Activated T-helper 1 cell treated with Interleukin-2 at 50 U/mL for 16 hours (primary cell): ENCODE measurements at places on chromosomes 1 and 21.

GRCh38 chr1:212721388-212722247 lies 22.0 kb upstream of the BATF3 start:
- no peak for DNase-seq

GRCh38 chr21:33373451-33373850 lies 29.8 kb upstream of the IFNGR2 start:
- DNase-seq = no peak

GRCh38 chr21:32574946-32575925 lies 10.1 kb downstream of the TCP10L start:
- DNase-seq = no peak

- no peak for DNase-seq
Observed at GRCh38 chr21:39681257-39681656, 63.7 kb upstream of the IGSF5 start.

- no peak for DNase-seq
Observed at GRCh38 chr1:86757272-86757984, 53.1 kb downstream of the SH3GLB1 start.

DNA sequence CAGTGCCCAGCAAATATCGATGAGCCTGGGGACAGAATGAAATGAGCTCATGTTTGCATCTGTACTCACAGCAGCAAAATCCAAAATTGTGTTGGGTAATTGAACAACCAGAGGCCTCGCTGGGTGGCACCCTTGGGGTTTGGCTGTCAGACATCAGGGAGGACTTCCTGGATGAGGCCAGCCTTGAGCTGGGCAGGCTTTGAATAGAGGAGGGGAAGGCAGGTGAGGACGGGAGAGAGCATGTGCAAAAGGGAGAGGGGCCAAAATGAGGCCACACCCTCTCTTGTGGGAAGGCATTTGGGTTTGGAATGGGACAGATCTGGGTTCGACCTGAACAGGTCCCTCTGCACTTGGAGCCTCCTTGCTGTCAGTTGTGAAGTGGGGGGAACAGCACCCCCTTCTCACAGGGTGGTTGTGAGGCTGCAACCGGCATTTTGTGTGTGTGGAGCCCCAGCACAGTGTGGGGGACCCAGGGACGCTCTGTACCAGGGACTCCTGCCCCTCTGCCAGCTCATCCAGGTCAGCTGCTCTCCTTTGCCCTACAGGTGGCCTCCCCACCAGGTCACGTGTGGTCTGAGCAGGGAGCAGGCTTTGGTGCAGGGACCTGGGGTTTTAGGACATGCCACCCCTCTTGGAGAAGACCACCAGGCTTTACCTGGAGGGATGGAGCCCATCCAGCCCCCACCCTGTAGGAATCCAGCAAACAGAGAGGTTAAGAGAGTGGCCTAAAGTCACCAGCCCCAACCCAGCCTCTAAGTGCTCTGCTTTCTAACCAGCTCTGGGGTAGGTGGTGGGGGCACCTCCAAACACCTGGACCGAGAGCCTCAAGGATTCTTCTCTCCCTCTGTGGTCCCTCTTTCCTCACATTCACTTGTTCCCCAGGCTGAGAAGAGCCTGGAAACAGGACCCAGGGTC lies 521.8 kb downstream of the PTPRU start:
- DNase-seq = no peak

DNA sequence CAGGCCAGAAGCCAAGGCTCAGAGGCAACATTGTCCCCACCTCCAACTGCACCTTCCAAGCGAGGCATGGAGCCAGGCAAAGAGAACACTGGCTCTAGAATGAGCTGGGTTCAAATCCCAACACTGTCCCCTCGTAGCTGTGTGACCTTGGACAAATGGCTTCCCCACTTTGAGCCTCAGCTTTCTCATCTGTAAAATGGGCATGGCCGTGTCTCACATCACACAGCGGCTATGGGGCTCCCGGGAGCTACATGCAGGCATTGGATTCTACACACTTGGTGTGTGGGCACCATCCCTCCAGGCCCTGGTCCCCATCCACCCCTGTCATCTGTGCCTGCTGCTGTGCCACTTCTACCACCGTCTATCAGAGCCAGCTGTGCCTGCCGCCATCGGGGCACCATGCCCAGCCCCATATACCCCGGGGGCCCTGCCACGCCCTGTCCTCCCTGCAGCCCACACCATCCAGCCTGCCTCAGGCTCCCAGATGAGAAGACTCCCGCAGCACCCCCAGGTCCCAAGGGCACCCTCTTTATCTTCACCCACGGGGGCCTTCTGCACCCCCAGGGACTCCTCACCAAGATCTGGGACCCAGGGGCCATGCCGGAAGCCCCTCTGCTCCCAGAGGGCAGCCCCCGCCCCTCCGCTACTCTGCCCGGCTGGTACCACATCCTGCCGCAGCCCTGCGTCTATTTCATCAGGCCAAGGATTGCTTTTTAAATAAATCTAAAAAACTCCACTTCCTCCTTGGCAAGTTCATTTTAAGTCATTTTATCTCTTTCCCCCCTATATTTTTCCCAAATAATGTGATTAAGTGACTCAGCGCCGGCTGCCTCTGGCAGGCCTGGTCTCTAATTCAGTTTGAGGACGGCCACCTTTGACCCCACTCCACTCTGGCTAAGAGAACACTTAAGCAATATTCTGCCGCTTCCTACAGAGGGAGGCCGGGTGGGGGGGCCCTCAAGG lies 107.8 kb upstream of the TARDBP start:
- peak; percentile 14 for DNase-seq

GRCh38 chr1:161215076-161215475 lies at the start of gene FCER1G:
TSS of gene FCER1G (plus strand) at chr1:161215295. CDS start at chr1:161215322, 27 bp downstream.
- DNase-seq = no peak

GRCh38 chr1:244590670-244591069 lies 62.3 kb upstream of the DESI2 start:
- DNase-seq = no peak

- DNase-seq = no peak
Observed at GRCh38 chr21:34243562-34243961, 120.2 kb upstream of the KCNE2 start.

DNA sequence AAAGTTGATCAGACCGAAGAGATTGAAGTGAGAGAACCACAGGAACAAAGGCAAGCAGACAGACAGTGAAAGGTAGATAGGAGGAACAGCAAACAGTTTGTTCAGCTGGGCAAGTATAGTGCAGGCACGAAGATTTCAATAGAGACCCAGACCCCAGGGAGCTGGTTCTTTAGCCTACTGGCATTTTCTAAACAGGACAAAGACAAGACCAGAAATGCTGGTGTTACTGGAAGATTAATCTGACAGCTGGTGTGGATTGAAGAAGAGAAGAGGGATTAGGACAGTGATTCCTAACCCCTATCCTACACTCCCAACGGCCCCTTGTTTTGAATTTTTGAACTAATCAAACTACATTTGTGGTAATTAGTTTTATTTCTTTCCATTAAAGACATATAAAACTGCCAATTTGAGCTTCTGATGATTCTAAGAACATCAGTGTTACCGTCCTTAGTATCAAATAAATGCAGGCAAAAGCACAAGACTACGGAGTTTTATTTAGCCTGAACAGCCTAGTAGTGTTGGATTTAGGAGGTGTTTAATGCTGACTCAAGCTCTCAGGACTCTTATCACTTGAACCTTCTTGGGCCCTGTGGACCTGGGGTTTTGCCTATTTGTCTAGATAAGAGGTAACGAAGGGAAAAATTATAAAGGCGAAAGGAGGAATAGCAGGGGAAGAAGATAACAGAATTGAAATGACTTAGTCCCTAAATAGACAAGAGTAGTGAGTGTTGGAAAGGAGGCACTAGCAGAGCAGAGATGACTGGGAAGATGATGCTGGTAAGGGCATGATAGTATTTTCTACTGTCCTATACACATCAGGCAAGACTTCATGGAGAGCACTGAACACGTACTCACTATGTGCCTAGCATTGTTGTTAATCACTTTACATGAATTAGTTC lies 2.0 kb downstream of the NPL start:
- no peak for DNase-seq

DNA sequence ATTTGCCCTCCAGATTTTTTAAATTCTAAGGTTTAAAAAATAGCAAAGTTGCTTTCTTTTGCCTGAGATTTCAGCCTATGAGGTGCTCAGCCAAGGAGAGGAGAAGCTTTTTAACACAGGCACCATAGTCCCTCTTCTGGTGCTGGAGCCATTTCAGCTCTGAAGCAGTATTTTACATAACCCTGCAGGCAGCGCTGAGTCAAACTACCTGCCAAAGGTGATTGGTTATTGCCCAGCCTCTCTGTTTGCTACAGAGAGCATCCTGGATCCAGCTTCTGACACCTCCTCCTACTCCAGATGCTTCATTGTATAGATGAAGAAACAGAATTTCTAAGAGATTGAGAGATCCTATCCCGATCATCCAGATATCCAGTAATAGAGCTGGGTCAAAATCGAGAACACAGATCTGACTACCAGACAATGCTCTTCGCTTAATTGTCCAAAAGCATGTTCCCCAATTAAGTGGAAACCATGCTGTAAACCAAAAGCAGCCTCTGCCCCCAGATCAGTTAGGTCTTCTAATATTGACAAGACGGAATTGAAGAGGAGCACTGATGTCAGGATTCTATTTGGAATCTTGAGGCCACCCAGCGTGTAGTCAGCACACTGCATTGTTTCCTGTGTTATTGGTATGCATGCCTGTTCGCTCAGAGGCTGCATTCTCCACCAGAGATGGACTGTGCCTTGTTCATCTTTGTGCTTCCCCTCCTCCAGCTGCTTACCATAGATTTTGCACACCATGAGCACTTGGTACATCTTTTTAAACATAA lies 22.1 kb downstream of the RGS8 start:
- no peak for DNase-seq

DNA sequence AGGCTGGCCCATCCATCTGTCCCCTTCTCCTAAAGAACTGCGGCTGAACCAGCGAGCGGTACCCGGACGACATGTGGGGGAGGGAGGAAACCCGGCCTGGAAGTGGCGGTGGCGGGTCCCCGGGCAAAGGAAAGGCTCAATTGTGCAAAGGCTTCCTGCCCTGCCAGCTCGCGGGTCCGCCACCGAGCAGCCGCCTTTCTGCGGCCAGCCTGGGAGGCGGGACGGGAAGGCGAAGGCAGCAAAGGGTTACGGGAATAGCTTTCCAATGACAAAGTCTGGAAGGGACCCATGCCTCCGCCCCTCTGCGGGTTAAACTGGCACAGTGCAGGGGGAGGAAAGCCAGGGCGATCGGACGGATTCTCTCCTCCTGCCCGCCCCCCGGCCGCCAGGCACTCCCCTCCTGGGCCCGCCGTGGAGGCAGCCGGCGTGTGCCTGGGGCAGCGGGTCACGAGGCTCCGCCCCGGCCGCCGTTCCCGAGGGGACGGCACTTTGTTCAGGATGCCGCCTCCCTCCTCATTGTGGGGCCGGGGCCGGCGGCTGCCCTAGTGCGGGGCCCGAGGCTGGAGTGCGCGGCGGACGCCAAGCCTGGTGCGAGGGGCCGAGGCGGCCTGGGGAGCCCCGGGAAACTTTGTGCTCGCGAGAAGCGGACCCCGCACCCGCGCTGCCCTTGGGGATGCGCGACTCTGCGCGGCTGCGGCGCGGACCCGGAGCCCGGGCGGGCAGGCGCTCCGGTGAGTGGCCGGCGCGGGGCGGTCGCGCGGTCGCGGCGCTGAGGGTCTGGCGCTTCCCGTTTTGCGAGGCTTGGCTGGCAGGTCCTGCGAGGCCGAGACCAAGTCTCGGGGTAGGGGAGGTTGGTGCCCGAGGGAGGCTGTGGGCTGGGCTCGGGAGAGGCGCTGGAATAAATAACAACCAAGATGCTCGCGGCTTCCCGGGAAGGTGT lies at the start of gene NAV1:
Gene NAV1, plus strand, starts transcription at position 516 of the 940 bp plus-strand sequence. CDS start 83,758 bp downstream, outside the sequence.
- no peak for DNase-seq

DNA sequence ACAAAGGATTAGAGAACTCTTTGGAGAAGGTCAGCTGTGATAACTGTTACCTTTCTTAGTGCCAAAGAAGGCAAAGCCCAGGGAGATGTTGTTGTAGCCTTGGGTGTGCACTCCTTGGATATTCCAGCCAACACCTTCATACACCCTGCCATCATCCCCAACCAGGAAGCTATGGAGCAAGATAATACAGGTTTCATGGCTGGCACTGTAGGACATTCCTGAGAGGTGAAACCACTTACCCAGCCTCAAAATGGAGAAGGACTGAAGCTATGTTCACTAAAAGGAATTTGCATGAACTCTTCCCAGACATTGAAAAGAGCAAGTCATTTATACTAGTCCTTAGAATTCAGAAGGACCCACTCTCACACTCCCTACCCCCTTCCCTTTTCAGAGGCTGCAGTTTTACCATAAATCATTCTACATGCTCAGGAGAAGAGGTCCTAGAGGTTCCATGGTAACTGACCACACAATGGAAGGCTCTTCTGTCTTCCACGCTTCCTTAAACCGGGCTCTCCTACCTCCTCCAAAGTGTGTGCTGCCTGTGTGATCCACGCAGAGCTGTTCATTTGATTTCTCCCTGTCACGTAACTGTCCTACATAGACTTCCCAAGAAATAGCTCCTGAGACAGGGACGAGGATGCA lies 5.5 kb downstream of the PGLYRP4 start:
- DNase-seq = no peak

- no peak for DNase-seq
Observed at GRCh38 chr1:20724364-20725188, 6.8 kb upstream of the KIF17 start.

- DNase-seq = no peak
Observed at GRCh38 chr1:53498555-53499131, 39.4 kb downstream of the DMRTB1 start.

GRCh38 chr1:18118078-18118477 lies 10.5 kb downstream of the IGSF21 start:
- no peak for DNase-seq

DNA sequence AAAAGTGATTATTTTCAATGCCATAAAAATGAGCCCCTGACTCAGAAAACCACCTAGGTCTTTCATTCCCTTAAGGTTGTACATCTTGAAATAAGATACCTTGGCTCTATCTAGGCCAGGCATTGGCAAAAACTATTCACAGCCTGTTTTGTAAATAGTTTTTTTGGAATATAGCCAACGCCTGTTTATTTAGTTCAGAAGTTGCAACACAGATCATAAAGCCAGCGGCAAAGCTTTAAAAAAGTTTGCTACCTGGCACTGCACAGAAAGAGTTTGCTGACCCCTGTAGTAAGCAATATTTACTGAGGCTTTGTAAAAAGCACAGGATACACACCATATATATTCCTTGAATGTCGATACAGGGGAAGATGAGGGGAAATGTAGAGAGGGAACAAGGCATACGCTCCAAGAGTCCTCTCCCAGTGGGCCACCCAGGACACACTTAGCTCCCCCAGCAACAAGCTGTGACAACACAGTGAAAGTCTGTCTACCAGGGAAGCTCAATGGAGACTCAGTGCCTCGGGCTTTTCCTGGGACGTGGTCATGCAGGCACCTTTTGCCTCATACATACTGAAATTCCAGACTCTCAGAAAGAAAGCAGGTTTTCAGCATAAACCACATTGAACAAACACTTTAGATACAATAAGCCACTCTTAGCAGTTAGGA lies 20.5 kb downstream of the TARBP1 start:
- no peak for DNase-seq

DNA sequence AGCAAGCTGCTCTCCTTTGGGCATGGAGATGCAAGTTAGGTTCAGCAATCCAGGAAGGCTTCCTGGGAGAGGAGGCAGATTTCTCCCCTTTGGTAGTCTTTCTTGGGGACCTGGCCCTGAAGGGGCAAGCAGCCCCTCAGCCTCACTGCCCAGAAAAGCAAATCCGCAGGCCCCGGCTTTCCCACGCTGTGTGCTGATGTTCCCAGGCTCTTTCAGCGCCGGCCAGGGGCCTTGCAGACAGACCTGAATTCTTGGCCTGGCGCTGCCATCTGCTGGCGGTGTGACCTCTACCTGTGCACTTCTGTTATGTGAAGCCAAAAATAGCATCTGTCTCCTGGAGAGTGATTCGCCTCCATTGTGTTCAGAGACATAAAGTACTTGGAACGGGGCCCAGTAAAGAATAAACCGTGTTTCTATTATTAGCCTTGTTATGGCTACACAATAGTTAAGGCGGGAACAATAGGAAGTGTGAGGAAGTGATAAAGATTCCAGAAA lies 64.8 kb downstream of the ALPL start:
- DNase-seq = no peak
